ENCODE measurements at places on chromosomes 3 and 15.
A peak's percentile ranks its signal among the peaks of the same experiment; 100 is the strongest.

DNA sequence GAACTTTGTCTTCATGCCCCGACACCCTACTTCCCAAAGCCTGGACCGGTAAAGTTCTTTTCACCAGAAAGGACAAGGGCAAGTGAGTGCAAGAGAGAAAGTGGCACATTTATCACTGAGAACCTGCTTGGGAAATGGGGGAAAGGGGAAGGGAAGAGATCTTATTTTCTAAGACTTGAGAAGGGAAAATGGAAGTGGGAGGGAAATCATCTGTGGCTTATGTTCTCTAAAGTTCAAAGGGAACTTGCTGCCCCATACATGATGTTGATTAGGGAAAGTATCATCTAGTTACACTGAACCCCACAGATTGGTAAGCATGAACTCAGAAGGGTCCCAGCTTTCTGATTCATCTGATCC, 199.5 kb upstream of the LPP start:
- no peak for DNase-seq

- DNase-seq = no peak
Measured at GRCh38 chr15:68080334-68080733, 26.2 kb downstream of the PIAS1 start.

- DNase-seq = no peak
Measured at GRCh38 chr3:197737319-197737649, 580 bp upstream of the RUBCN start.

- DNase-seq = no peak
Measured at GRCh38 chr3:13052191-13052820, 20.9 kb downstream of the IQSEC1 start.

DNA sequence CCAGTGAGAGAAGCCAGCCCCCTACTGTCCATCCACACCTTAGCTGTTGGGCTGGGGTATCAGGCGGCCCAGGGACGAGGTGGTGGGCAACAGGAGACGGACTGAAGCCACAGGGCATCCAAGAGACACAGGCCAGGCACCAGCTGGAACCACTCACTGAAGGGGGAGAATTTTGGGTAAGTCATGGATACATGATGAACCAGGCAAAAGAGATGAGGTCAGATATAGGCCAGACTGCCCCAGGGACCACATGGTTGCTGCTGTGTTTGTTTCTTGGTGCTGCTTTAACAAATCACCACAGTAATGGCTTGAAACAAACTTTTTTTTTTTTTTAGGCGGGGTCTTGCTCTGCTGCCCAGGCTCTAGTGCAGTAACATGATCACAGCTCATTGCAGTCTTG, 66.4 kb downstream of the SEMA5B start:
- DNase-seq = no peak

DNA sequence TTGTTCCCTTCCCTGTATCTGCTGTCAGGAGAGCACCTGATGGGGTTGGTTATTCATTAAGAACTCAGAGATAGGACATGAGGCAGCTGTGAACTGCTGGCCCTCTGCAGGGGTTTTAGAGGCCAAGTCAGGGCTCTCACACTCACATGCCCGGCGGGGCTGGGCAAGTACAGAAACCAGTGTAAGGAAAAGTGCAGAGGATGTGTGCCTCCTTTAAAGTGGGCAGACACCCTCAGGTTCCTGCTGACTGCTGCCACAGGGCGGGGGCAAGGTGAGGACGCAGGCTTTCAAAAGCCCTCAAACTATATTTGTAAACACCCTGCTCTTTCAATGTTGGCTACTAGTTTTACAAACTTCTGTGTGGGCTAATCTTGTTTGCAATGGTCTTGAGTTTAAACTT, 22.4 kb downstream of the CXCR6 start:
- no peak for DNase-seq

- DNase-seq = no peak
Measured at GRCh38 chr15:61237400-61237799, 8.3 kb upstream of the RORA start.

- DNase-seq = no peak
Measured at GRCh38 chr3:112351036-112351435, 18.1 kb downstream of the CD200 start.

DNA sequence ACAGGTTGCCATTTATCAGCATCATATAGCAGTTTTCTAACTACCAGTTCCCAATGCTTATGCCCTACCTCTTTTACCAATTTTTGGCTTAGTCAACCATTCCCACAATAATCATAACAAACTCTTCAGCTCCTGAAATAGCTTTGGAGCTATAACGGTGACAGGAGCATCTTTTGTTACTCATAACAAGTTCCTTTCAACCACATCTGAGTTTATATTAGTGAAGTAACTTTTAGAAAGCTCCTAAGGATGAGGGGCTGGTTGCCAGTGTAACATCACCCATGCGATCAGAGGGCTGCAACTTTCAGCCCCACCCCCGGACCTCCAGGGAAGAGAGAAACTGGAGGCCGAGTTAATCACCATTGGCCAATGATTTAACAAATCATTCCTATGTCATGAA, 495.3 kb upstream of the RASGRP1 start:
- no peak for DNase-seq

DNA sequence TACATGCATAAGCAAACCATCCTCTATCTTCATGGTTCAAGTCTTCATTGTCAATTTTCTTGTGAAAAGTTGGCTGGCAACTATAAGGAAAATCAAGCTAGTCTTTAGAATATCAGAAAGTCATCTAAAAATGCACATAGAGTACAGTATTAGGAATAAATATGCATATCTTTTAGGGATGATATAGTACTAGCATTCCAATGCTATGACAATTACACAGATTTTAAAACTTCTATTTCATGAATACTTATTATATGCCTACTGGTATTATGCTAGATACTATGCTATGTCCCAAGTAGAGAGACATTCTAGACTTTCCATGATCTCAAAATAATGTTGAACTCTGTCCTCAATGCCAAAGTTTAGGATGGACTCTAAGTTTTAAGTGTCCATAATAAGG, 81.3 kb upstream of the NAALADL2 start:
- DNase-seq = no peak

GRCh38 chr3:43005981-43006380, 26.9 kb downstream of the GASK1A start:
- no peak for DNase-seq

- no peak for DNase-seq
Measured at GRCh38 chr15:65059931-65060596, 7.7 kb downstream of the RASL12 start.

GRCh38 chr15:57551715-57552677, 39.7 kb upstream of the MYZAP start:
- DNase-seq = no peak

- no peak for DNase-seq
Measured at GRCh38 chr3:63092515-63092914, 185.6 kb upstream of the SYNPR start.

DNA sequence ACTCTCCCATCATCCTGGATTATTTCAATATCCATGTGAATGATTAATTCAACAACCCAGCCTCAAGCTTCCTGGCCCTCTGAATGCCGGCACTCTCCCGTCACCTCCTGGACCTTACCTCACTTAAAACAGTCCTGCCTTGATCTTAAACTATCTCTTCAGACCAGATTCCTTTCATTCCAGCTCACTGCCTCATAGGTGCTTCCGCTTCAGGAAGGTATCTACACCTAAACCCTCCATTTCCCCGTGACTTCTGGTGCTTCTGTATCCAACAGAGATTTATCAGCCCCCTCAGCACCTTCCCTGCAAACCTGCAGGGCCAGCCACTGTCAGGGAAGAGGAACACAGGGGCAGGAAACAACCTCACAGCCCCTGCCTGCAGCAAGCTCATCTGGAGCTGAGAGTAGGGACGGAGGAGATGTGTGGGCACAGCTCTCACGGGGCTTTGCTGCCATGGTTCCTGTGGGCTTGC, 98.9 kb upstream of the TJP1 start:
- no peak for DNase-seq

DNA sequence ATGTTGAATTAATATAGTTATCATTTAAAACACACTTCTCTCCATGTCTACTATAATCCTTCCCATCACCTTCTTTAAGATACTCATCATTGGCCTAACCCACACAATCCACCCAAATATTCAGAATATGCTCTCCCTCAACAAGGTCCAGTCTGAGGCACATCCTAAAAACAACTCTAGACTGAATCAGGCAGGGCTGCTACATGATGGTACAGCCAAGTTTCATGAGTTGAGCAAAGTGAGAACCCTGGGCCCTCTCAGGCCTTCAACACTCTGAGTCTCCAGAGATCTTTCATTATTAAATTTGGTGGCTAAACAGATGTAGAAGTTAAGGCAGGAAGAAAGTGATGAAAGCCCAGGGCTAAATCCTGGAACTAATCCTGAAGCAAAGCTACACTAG, 16.2 kb downstream of the ZNF148 start:
- DNase-seq = no peak

GRCh38 chr3:50345586-50346234, at the start of gene ZMYND10:
Gene ZMYND10 (minus strand): TSS chr3:50345732. CDS start chr3:50345579, 153 bp downstream.
- peak; percentile 64 for DNase-seq

- DNase-seq = peak; percentile 37
Measured at GRCh38 chr15:100918034-100918689, 995 bp upstream of the LRRK1 start.

DNA sequence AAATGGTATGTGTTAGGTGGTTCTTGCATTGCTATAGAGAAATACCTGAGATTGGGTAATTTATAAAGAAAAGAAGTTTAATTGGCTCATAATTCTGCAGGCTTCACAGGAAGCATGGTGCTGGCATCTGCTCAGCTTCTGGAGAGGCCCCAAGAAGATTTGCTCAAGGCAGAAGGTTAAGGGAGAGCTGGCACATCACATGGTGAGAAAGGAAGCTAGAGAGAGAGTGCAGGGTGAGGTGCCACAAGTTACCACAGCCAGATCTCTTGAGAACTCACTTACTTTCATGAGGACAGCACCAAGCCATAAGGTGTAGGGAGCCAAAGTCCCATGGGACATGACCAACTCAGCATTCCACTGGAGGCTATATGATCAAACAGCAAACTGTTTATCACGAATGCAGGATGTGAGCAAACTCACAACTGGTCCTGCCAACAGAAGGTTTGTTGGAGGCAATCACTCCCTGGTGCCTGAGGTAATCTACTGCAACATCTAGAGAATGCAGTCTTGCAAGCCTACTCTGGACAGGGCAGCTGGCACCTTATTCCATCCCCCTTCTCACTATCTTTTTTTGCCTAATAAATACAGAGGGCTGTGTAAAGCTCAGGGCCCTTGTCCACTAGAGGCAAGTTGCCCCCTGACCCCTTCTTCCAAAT, 28.1 kb upstream of the CCR2 start:
- DNase-seq = no peak

- DNase-seq = no peak
Measured at GRCh38 chr15:69167218-69167846, 6.9 kb downstream of the GLCE start.

- DNase-seq = no peak
Measured at GRCh38 chr15:72281713-72282112, 9.4 kb upstream of the PARP6 start.

DNA sequence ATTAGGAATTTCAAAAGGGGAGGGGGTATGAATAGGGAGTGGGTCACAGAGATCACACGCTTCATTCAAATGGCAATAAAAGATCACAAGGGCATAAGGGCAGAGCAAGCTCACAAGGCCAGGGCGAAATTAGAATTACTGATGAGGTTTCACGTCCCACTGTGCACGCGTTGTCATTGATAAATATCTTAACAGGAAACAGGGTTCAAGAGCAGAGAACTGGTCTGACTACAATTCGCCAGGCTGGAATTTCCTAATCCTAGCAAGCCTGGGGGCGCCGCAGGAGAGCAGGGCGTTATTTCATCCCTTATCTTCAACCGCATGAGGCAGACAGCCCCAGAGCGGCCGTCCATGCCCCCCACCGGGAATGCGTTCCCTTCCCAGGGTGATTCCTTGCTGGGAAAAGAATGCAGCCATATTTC, 18.1 kb upstream of the SMCO1 start:
- DNase-seq = no peak

- DNase-seq = no peak
Measured at GRCh38 chr3:18725668-18726407, 300.7 kb upstream of the SATB1 start.

DNA sequence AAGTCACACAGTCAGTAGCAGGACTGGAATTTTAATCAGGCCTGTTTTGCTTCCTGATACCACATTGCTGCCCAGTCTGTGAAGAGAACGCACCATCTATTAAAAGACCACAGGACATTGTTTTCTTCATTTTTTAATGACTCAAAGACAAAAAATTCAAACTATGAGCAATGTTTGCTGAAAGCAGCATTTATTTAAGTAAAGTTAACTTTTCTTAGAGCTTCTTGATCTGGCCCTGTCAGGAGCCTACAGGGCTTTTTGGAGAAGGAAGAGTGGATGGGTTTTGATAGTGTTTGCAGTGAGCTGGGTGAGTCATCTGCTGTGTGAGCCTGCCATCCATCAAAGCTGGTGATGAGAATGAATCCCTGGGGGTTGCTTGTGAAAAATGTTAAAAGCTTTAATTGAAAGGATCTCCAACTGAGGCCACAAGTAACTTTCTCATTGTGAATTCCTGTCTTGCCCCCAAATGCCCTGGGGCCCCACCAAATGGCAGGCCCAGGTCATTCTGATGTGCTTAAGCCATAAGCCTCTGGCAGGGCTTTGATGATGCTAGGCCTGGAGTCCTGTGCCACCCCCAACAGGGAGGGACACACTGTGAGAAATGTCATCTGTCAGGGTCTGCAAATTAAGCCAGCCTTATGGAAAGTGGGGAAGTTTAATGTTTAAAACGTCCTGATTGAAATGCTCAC, 136.2 kb upstream of the PFN2 start:
- DNase-seq = no peak

GRCh38 chr15:83927704-83928391, 273.9 kb downstream of the ADAMTSL3 start:
- DNase-seq = no peak

GRCh38 chr3:157559401-157559800, 56.2 kb upstream of the VEPH1 start:
- DNase-seq = no peak

DNA sequence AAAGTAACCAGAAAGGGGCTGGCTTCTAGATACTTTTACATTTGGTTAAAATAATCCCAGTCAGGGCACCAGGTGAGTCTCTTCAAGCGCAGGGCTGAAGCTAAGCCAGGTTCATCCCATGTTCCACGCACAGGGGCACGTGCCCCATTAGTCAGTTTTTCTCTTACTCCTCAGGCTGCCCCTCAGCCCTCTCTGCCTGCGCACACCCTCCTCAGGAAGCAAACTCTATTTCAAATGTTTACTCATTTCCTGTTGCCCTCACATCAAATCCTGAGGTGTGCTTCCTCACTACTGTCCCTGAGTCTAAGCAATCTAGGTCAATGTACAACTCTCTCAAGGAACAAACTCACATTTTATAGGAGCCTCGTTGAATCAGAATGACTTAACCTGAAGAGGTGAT, 48.5 kb downstream of the THBS1 start:
- DNase-seq = peak; percentile 57

DNA sequence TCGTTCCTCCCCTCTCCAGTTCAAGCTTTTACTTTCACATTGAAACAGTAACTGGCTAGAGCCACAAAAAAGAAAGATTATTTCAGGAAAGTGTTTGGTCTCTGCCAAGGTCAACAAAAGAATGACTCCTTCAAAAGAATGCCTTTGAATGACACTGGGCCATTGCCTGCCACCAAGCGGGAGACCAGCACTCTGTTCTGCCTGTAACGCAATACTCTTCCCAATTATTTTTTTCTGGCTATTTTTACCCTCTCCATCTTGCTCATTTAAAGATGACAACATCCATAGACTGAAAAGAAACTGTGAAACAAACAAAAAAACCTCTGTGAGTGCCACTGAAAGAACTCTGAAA, 37.3 kb downstream of the EHHADH start:
- DNase-seq = no peak

Data from activated T-helper 9 cell treated with anti-CD3 and anti-CD28 coated beads, Interleukin-2, amount 50 U/mL, for 16 hours (primary cell).